IMR-90 (cell line): ENCODE measurements at places on chromosomes 12 and 14. TPM values are rescaled to one million over a fixed set of nuclear protein-coding genes. Genes with fewer than 3 reads are reported as not detected.

KRT71 gene
- not detected in 2 replicates for polyA plus RNA-seq

DNA sequence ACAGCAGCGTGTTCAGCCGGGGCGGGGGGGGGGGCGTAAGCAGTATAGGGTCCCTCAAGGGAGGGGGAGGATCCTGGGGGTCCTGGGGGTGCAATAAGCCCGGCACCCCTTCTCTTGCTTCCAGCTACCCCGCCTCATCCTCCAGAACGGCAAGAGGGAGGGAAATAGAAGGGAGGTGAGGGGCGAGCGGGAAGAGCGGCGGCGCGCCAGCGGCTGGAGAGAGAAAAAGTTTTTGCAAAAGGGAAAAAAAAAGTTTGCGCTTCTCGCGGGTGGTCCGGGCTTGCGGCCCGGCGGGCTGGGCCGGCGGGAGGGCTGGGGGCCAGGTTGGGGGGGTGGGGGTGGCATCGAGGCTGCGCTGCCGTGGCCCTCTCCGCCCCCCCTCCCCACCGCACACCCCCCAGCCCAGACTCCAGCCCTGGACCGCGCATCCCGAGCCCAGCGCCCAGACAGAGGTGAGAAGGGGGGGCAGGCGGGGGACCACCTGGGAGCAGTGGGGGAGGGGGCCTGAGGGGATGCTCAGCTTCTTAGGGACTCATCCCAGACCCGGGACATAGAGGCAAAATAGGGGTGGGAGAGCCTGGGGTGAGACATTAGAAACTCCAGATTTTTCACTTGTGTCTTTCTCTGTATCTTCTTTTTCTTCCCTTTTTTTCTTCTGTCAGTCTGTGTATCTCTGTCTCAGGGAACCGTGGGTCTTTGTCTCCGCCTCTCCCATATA lies at the start of gene GLI1:
Gene GLI1 (plus strand): TSS at position 36 of the 718 bp plus-strand sequence. CDS start 3,907 bp downstream, outside the sequence.
- DNase-seq: peak; percentile 28

DNA sequence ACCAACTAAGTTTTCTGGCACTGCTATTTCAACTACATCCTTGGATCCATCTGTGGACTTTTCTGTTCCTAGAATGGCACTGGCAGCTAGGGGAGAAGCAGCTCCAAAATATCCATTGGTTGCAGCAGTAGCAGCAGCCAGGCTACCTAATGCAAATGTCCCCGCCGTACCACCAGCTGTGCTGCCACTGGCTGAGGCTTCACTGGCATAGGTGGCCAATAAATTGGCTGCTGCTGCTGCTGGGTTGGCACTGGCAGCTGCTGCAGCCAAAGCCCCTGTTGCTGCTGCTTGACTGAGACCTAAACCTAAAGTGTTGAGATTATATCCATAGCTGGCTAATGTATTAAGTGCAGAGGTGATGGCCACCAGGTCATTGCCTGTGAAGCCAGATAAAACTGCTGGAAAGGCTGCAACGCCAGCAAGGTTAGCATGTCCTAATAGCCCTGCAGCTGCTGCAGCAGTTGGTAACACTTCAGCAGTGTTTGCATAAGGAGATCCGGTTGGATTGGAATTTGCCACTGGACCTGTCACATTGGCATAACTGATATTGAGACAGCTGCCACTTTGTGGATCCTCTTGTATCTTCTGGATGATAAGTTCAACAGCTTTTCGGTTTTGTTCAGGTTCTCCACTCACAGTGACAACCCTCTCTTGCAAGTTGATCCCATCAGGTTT lies 149.5 kb downstream of the NOVA1 start:
- DNase-seq: no peak

- no peak for DNase-seq
Observed at GRCh38 chr12:12885096-12885792, 6.1 kb upstream of the GPRC5A start.

LRTM2 gene
- not detected in 2 replicates for polyA plus RNA-seq
